Astrocyte (in vitro differentiated cells and primary cell): ENCODE measurements at places on chromosomes 4 and X. TPM values are rescaled to one million over a fixed set of nuclear protein-coding genes. Genes with fewer than 3 reads are reported as not detected.

- H3K36me3 ChIP-seq: no peaks in the 10 kb centered on the region
- no peaks in the 10 kb centered on the region for H3K27me3 ChIP-seq
- peak; percentile 53 for DNase-seq
- H3K4me3 ChIP-seq: no peak overlapping the region
These were observed 447.9 kb upstream of the TECRL start for GRCh38 chr4:64857198-64857597.

DNA sequence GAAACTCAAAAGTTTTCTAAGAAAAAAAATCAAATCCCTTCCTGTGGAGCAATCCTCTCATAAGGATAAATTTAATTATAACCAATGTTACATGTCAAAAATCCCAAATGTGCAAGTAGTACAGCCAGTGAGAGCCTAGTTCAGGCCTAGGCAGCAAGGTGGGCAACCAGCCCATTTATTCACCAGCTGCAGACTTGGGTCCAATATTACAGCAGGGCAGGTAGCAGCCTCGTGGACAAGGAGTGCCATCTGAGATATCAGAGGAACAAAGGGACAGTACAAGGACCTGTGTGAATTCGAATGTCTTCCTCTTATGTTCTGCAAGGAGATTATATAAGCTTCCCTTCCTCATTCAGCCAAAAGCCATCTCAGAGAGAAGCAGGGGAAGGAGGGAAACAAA is 6.6 kb downstream of the HELQ start:
- H3K36me3 ChIP-seq: peaks cover 5% of the 10 kb centered on the region
- no peaks in the 10 kb centered on the region for H3K4me1 ChIP-seq
- no peaks in the 10 kb centered on the region for H3K27me3 ChIP-seq
- no peak for DNase-seq

- H3K27me3 ChIP-seq: no peaks in the 10 kb centered on the region
- DNase-seq: no peak
- H3K27ac ChIP-seq: no peak overlapping the region
These were observed 4.6 kb upstream of the CLDN24 start for GRCh38 chr4:183326853-183327252.

DNA sequence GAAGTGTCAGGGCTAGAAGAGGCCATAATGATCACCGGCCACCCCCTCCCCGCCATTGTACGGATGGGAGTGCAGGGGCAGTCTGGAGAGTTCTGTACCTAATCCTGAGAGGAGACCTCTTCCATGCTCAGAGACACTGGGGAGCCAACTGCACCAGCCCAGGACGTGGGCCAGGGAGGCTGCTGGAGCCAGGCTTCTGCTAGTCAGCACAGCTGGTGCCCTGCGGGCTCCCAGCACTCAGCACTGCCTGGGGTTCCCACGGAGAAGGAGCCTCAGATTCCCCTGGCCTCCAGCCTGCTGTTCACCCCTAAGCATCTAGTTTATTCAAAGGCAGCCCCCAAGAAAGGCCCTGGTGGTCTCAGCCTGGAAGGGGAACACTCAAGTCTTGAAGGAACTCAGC is 28.8 kb downstream of the ABLIM2 start:
- no peak overlapping the region for H3K27ac ChIP-seq
- H3K4me1 ChIP-seq: no peaks in the 10 kb centered on the region
- H3K36me3 ChIP-seq: no peaks in the 10 kb centered on the region
- no peak for DNase-seq
- no peak overlapping the region for H3K4me3 ChIP-seq
- peaks cover 8% of the 10 kb centered on the region for H3K27me3 ChIP-seq

DNA sequence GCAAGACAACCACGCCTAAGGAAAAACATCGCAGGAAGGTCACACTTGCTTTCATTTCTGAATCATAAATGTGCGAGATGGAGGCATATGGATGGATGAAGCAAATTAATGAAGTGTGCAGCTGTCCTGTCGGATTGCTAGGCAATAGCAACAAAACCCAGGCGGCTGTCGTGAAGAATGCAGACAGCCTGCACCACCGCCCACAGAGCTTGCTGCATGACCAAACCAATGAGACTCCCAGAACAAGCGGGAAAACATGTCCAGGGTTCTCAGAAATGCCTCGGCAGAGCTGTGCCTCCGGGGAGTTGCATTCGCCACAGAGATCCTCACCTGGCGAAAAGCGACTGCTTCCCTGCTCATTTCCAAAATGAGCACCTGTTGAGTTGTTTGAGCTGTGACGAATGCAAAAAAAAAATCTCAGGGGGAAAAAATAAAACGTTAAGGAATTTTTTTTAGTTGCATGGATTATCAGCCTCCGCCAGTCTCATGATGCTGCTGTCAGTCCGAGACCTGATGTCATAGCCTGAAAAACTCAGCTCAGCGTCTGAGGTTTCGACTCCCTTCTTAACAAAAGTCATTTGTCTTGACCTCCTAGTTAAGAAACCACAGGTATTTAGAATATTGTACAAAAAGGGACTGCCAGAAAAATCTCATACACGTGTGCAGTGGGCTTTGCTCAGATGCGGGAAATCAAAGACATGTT is 155.5 kb upstream of the MXRA5 start:
- H3K27ac ChIP-seq: no peak overlapping the region
- no peaks in the 10 kb centered on the region for H3K4me1 ChIP-seq
- H3K27me3 ChIP-seq: no peaks in the 10 kb centered on the region
- no peak overlapping the region for H3K4me3 ChIP-seq
- DNase-seq: peak; percentile 89

GRCh38 chrX:2521092-2521926 is 20.5 kb upstream of the DHRSX start:
- no peak overlapping the region for H3K4me3 ChIP-seq
- H3K27ac ChIP-seq: no peak overlapping the region
- no peaks in the 10 kb centered on the region for H3K36me3 ChIP-seq

DNA sequence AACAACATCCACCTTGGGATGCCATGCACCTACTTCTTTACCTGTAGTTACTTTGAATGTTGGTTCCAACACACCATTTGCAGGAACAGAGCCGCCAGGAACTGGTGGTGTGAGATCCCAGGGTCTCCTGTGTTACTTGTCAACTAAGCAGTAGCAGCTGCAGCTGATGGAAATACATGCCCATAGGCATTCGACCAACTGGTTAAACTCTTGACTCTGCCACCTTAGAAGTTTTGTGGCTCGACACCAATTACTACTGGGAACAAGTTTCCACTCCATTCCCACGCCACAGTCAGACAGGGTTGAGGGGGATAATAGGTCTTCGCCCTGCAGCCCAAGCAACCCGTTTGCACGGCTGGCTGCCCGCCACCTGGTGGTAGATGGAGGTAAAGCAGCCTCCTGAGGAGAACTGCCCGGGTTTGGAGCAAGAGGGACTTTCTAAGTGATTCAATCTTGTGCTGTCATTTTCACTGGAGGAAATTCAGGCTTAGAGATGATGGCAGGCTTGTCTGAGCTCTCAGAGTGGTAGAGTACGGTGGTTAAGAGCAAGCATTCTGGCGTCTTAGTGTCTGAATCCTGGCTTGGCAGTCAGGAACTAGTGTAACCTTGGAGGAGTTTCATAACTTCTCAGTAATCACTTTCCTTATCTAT is 119.1 kb upstream of the TRIM2 start:
- no peak overlapping the region for H3K4me3 ChIP-seq
- H3K36me3 ChIP-seq: no peaks in the 10 kb centered on the region
- H3K4me1 ChIP-seq: peaks cover 6% of the 10 kb centered on the region
- peaks cover 9% of the 10 kb centered on the region for H3K27me3 ChIP-seq
- H3K27ac ChIP-seq: no peak overlapping the region

The FAM156B gene
- 19.4 and 21.4 TPM in 2 replicates for total RNA-seq

DNA sequence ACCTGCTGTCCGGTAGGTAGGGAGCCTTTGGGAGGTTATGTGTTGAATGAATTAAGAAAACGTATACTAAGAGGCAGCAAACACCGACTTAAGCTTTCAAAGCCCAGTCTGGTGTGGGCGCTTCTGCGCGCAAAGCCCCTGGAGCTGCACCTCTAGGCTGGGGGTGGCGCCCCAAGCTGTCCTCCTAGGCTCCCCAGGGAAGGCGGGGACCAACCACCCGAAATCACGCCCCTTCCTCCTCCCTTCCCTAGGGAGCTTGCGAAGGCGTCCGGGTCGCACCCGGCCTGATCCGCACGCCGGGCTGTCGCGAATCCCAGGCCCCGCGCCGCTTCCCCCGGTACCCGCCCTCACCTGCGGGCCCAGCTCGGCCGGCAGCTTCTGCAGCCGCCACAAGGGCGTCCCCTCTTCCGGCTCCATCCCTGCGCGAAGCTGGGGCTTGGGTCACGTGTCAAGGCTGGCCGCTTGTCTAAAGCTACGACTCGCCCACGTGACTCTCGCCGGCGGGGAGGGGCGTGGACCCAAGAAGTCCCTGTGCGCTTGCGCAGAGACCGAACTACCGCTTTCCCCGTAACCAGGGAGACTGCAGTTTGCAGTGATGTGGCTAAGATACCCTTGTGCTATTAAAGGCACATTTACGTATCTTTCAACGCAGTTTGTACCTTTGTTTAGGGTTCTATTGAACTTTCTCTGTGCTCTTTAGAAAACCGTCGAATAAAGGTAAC is at the start of gene COMMD8:
Gene COMMD8, minus strand, starts transcription at position 468 of the 722 bp plus-strand sequence. Its CDS starts 51 bp downstream, at position 417.
- peaks cover 10% of the 10 kb centered on the region for H3K4me1 ChIP-seq
- peak within 1 kb of the TSS; percentile 83 for H3K4me3 ChIP-seq
- peaks cover 9% of the 10 kb centered on the region for H3K36me3 ChIP-seq
- peak; percentile 88 for DNase-seq
- H3K27ac ChIP-seq: peak within 1 kb of the TSS; percentile 80

DNA sequence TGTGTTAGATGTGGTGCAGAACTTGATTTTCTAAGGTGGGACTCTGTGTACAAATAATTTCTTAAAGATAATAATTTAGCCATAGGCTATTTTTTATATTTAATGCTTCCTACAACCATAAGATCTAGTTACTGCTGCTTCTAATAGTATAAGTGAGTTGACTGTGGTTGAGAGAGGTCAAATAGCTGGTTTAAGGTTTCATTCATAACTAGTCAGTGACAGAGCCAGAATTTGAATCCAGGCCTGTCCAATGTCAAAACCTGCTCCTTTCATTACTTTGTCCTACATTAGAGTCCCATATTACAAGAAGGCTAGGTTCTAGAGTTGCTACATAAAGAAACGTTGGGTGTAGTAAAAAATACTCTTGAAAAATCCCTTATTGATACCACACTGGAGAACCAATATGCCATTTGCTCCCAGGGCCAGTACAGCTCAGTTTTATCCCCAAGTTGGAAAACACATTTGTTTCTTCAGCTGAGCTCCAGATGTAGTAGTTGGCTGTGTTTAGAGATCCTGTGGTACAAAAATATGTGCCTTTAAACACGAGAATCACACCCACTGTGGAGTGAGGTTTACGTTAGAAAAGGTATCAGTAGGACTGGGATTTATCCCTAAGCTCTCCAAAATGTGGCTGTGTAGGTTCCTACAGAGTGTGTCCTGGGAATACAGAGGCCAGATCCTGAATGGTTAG is 84.3 kb downstream of the REPS2 start:
- peaks cover 3% of the 10 kb centered on the region for H3K4me1 ChIP-seq
- no peak overlapping the region for H3K4me3 ChIP-seq
- no peaks in the 10 kb centered on the region for H3K27me3 ChIP-seq
- no peak overlapping the region for H3K27ac ChIP-seq
- no peaks in the 10 kb centered on the region for H3K36me3 ChIP-seq

The UNC5C gene
- total RNA-seq: 3.1 and 5.7 TPM in 2 replicates

The MAGEB2 gene
- not detected in 2 replicates for total RNA-seq

- no peak overlapping the region for H3K4me3 ChIP-seq
- H3K36me3 ChIP-seq: no peaks in the 10 kb centered on the region
- H3K4me1 ChIP-seq: no peaks in the 10 kb centered on the region
- DNase-seq: no peak
These were observed 32.3 kb upstream of the ASMTL start for GRCh38 chrX:1485033-1485432.

The KDM5C gene
- total RNA-seq: 79.5 and 84.5 TPM in 2 replicates

DNA sequence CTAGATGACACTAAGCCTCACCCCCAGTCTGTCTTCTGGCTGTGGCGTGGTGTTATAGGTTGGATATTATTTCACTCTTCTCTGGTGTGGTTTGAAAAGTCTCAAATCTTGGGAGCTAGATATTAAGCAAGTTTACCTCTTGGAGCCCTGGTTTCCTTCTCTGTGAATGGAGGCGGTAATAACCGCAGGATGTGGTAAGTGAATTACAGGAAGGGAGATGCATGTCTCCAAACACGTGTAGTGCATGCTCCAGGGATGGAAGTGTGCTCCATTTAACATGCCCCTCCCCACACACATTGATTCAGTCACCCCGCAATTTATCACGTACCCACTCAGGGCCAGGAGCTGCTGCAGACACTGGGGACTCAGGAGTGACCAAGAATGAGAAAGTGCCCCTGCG is 4.9 kb downstream of the ZNF275 start:
- no peak overlapping the region for H3K27ac ChIP-seq
- H3K4me3 ChIP-seq: no peak overlapping the region
- DNase-seq: no peak

- H3K27me3 ChIP-seq: no peaks in the 10 kb centered on the region
- H3K4me3 ChIP-seq: peak overlapping the region; percentile 5
- peak; percentile 88 for DNase-seq
- H3K36me3 ChIP-seq: no peaks in the 10 kb centered on the region
These were observed 11.3 kb upstream of the PLAC1 start for GRCh38 chrX:134669378-134670098.

The FHL1 gene
- total RNA-seq: 100 and 115 TPM in 2 replicates

GRCh38 chr4:99282731-99283130 is 8.1 kb downstream of the ADH1A start:
- no peaks in the 10 kb centered on the region for H3K36me3 ChIP-seq
- H3K27me3 ChIP-seq: no peaks in the 10 kb centered on the region
- H3K4me3 ChIP-seq: no peak overlapping the region
- H3K4me1 ChIP-seq: no peaks in the 10 kb centered on the region

- peaks cover 13% of the 10 kb centered on the region for H3K4me1 ChIP-seq
- no peaks in the 10 kb centered on the region for H3K36me3 ChIP-seq
- H3K4me3 ChIP-seq: no peak overlapping the region
- no peak overlapping the region for H3K27ac ChIP-seq
These were observed 3.5 kb upstream of the SLIT2 start for GRCh38 chr4:20248155-20248558.

- H3K27ac ChIP-seq: peak overlapping the region; percentile 94
- peaks cover 43% of the 10 kb centered on the region for H3K4me1 ChIP-seq
- H3K27me3 ChIP-seq: no peaks in the 10 kb centered on the region
- peak; percentile 81 for DNase-seq
- peak overlapping the region; percentile 49 for H3K4me3 ChIP-seq
These were observed 53.1 kb upstream of the HGFAC start for GRCh38 chr4:3388471-3389232.

GRCh38 chr4:113086172-113086695 is 36.8 kb downstream of the ANK2 start:
- no peak overlapping the region for H3K27ac ChIP-seq
- H3K4me3 ChIP-seq: no peak overlapping the region
- no peaks in the 10 kb centered on the region for H3K36me3 ChIP-seq

GRCh38 chr4:99803566-99804101 is 13.0 kb upstream of the DAPP1 start:
- H3K27ac ChIP-seq: no peak overlapping the region
- H3K4me1 ChIP-seq: no peaks in the 10 kb centered on the region
- H3K36me3 ChIP-seq: no peaks in the 10 kb centered on the region
- no peak for DNase-seq

The F8A2 gene
- total RNA-seq: not detected in 2 replicates

- no peak for DNase-seq
- H3K4me1 ChIP-seq: peaks cover 14% of the 10 kb centered on the region
- no peak overlapping the region for H3K27ac ChIP-seq
- no peak overlapping the region for H3K4me3 ChIP-seq
These were observed 34.7 kb upstream of the SORCS2 start for GRCh38 chr4:7157666-7158065.

The GAGE12J gene
- not detected in 2 replicates for total RNA-seq

- DNase-seq: peak; percentile 70
- H3K4me1 ChIP-seq: no peaks in the 10 kb centered on the region
- no peaks in the 10 kb centered on the region for H3K27me3 ChIP-seq
- H3K36me3 ChIP-seq: peaks cover 10% of the 10 kb centered on the region
- H3K27ac ChIP-seq: no peak overlapping the region
These were observed 29.3 kb downstream of the RAP1GDS1 start for GRCh38 chr4:98290511-98290910.
